WTC11 (cell line): ENCODE measurements at places on chromosomes 5 and 9.

GRCh38 chr5:59816654-59817300 is 76.7 kb downstream of the PDE4D start:
- no peak overlapping the region for H3K27ac ChIP-seq
- no peaks in the 10 kb centered on the region for H3K4me1 ChIP-seq
- no peak for DNase-seq

DNA sequence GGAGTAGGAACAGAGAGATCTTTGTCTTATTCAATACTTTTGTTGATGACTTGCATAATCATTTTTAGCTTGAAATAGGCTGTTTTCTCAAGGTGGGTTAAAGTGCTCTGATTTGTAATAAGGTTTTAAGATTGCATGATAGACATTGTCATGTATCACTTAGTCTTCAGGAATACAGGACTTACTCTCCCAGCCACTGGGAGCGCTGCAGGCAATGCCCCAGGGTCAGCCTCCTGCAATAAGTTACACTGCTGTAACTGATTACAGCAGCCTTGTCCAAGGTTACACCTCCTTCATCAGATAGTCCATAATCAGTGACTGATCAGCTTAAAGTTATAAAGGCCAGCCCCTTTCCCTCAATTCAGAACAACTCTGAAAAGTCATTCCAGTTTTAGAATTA is 218.6 kb downstream of the ESM1 start:
- H3K4me3 ChIP-seq = no peak overlapping the region

DNA sequence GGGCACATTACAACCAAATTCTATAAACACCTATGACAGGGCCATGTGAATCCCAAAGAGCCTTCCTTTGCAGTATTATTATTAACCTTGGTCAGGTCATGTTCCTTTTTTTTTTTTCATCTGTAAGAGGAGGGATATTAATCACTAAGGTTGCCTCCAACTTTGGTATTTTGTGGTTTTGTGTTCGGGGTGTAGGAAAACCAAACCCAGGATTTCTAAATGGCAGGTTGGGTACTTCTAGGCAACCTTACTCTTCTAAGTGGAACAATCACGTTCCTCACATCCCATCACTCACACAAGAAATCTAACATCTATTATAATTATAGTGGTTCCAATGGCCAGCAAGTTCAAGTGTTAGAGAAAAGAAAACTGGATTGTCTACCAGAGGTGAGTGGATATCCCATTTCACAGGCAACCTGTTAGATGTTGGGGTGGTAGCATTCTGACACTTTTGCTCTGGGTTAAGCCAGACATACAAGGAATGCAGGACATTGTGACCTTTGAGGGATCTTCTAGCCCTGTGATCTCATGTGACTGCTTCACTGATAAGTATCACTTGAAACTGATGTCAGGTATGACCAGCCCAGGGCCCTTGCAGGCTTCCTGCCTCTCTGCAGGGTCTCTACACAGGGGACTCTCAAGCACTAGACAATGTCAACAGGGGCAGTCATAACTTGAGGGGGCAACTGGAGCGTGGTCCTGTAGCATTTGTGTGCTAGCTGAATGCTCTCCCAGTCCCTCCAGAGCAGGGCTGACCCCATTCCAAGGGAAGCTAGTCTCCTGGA is 126.2 kb upstream of the VLDLR start:
- DNase-seq = no peak
- H3K36me3 ChIP-seq = no peaks in the 10 kb centered on the region
- peaks cover 23% of the 10 kb centered on the region for H3K4me1 ChIP-seq
- H3K27me3 ChIP-seq = no peaks in the 10 kb centered on the region

DNA sequence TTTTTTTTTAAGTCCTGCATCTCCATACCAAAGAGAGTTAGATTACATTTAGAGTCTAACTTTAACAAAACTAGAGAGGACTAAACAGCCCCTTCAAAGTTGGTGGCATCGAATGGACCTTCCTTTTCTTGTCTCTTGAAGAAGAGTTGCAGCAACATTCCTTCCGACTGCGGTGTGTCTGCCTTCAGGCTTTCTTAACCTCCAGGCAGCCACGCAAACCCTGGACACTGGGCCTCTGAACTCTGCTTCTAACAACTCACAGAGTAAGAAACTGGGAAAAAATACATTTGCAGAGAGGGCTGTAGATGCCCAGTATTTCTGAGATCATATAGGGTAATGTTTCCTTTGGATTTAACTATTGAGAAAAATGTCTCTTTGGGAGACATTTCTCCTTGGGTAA is 120.5 kb upstream of the MAST4 start:
- peaks cover 22% of the 10 kb centered on the region for H3K4me1 ChIP-seq
- no peak for DNase-seq
- no peak overlapping the region for H3K27ac ChIP-seq
- H3K27me3 ChIP-seq = no peaks in the 10 kb centered on the region; the same call in 1 of the 2 replicates
- peaks cover 21% of the 10 kb centered on the region for H3K36me3 ChIP-seq
- no peak overlapping the region for H3K4me3 ChIP-seq

GRCh38 chr5:79829260-79829659 is 139.6 kb downstream of the CMYA5 start:
- no peak overlapping the region for H3K4me3 ChIP-seq
- no peaks in the 10 kb centered on the region for H3K36me3 ChIP-seq
- H3K27ac ChIP-seq = no peak overlapping the region

DNA sequence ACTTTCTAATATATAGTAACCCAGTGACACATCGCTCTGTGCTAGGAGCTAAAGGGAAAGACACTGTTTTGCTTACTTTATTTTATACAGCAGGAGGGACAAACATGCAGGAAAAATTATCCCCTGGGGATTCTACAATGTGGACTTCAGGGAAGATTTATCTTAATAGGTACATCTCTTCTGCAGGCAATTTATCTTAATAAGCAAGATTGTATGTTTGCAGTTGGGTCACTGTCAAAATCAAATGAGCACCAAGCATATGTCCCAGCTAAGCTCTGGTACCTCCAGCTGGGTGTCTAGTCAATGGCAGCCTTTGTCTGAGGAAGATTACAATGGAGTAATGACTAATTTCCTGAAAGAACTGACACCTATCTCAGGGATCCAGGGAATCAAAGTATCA is 309.9 kb upstream of the PANK3 start:
- H3K27ac ChIP-seq = no peak overlapping the region
- H3K36me3 ChIP-seq = no peaks in the 10 kb centered on the region
- no peaks in the 10 kb centered on the region for H3K27me3 ChIP-seq
- DNase-seq = no peak
- no peak overlapping the region for H3K4me3 ChIP-seq
- 0 out of 2 replicates have a peak, but pooled peaks cover 2% of the 10 kb centered on the region for H3K4me1 ChIP-seq

DNA sequence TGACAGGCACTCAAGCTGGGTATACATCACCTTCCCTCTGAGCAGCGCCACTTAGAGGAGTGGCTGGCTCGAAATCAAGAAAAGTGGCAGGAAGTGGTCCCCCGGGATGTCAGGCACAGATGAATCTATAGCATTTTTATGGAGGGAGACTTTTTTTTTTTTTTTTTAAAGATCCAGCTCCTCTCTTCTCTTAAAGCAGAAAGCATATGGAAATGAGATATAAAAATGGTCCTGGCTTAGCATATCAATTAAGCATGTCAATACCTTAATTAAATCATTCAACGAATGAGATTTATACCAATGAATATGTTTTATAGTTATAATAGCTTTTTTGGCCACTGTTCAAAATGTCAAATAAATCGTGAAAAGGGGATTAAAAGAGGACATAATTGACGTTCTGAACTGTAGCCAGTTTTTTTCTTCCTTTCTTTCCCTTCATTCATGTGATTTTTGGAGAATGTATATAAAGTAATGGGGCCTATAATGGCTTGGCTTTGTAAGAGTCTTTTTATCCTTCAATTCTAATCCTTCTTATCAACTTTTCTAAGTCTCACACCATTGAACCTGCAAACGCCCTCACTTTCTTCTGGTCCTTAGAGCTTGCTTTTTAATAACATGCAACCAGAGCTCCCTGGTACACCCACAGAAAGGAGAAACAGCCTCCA is 319.2 kb upstream of the PANK3 start:
- no peak for DNase-seq
- H3K4me3 ChIP-seq = no peak overlapping the region
- peaks cover 6% of the 10 kb centered on the region; the same call in 1 of the 2 replicates for H3K4me1 ChIP-seq
- no peaks in the 10 kb centered on the region; the same call in 1 of the 2 replicates for H3K27me3 ChIP-seq
- H3K27ac ChIP-seq = no peak overlapping the region

GRCh38 chr5:126499853-126500342 is 76.7 kb downstream of the GRAMD2B start:
- DNase-seq = no peak
- no peak overlapping the region for H3K4me3 ChIP-seq
- H3K4me1 ChIP-seq = peaks cover 10% of the 10 kb centered on the region
- no peak overlapping the region for H3K27ac ChIP-seq
- H3K36me3 ChIP-seq = no peaks in the 10 kb centered on the region

DNA sequence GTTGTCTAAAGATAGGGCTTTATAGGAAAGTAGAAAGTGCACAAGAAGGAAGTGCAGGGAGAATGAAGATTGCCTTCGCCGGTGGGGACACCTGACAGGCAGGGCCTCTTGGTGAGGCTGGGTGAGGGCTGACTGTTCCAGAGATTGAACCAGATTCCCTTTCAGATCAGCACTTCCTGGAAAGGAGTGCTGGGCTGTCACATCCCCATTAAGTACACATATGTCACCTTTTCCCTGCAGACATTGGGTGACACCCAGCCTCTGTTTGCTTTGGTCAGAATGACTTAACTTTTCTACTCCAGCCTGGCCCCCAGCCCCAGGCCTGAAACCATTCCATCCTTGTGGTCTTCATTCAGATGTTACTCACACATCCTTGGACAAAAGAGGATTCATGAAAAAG is 7.4 kb upstream of the SHROOM1 start:
- H3K4me1 ChIP-seq = no peaks in the 10 kb centered on the region
- no peak for DNase-seq
- H3K27me3 ChIP-seq = peaks cover 10% of the 10 kb centered on the region
- H3K4me3 ChIP-seq = no peak overlapping the region
- H3K36me3 ChIP-seq = no peaks in the 10 kb centered on the region
- H3K27ac ChIP-seq = no peak overlapping the region

DNA sequence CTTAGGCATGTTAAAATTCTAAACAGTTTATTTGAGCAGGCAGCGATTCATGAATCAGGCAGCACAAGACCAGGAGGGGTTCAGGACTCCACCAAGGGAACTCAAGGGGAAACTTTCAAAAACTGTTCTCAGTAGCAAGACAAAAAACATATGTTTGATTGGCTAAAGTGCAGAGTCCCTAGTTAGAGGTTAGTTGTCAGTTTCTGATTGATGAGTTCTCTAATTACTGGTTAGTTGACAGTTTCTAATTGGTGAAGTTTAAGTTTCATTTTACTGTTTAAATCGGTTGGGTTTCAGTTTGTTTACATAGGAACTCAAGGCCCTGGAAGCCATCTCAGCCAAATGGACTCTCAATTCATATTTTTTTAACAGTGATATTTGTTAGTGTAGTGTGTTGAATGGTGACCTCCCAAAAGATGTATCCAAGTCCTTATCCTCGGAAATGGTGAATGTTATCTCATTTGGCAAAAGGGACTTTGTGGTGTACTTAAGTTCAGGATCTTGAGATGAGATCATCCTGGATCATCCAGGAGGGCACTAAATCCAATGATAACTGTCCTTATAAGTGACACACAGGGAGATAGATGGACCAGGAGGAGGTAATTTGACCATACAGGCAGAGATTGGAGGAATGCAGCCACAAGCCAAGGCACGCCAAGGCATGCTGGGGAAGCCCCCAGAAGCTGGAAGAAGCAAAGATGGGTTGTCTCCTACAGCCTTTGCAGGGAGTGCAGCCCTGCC is 219.2 kb upstream of the RAI14 start:
- H3K4me1 ChIP-seq = peaks cover 7% of the 10 kb centered on the region
- no peak overlapping the region for H3K4me3 ChIP-seq
- H3K27me3 ChIP-seq = peaks cover 7% of the 10 kb centered on the region; the same call in 1 of the 2 replicates
- H3K36me3 ChIP-seq = peaks cover 56% of the 10 kb centered on the region
- no peak overlapping the region for H3K27ac ChIP-seq
- no peak for DNase-seq

DNA sequence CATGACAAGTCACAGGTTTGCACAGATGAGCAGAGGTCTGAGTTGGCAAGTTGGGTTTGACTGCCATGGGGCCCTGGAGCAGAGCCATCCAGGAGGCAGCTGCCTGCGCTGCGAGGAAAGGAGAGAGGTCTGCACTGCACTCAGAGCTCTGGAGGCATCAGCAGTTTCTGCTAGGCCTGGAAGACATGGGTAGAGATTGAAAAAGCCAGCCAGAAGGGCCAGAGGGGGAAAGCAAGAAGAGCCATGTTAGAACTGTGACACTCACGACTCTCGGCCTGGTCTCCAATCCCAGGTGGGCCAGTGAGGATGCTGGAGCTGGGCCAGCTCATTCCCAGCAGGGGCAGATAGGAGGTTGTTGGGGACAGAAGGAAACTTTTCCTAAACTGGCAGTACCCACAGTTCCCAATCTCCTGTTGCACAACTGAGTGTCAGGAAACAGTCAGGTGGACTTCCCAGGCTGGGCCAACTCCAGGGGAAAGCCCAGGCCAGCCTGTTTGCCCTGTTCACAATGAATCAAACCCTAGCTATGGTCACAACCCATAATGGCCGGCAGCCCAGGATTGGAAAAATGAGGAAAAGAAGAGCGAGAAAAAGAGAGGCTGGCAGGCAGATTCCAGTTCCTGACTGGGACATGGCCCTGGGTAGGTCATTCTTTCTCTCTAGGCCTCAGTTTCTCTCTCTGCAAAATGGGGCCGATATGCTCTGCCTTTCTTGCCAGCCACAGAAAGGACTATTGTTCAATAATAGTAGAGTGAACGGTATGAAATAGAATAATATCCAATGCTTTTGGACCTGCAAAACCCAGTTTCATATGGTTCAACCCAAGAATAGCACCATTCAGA is 7.8 kb upstream of the ORM1 start:
- H3K4me1 ChIP-seq = 0 out of 2 replicates have a peak, but pooled peaks cover 3% of the 10 kb centered on the region
- no peak overlapping the region for H3K4me3 ChIP-seq
- H3K27me3 ChIP-seq = peaks cover 5% of the 10 kb centered on the region
- H3K27ac ChIP-seq = no peak overlapping the region
- H3K36me3 ChIP-seq = 0 out of 2 replicates have a peak, but pooled peaks cover 3% of the 10 kb centered on the region

DNA sequence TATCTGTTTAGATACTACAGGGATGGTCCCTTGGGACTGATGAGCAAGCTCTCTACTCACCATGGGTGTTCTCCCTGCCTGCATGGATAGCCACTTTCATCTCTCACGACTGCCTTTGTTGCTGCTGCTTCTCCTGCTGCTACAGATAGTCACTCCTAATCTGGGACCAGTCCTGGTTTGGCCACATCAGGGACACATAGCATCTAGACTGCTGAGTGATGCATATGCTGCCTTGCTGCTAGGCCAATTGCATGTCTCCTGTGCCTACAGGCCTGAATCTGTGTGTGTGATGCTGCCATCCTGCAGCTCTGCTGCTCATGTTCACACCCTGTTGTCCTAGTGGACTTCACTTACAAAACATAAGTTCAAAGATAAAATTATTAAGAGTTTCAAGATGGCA is 297.1 kb downstream of the HCN1 start:
- no peak overlapping the region for H3K27ac ChIP-seq
- H3K4me1 ChIP-seq = peaks cover 10% of the 10 kb centered on the region
- no peak overlapping the region for H3K4me3 ChIP-seq
- no peaks in the 10 kb centered on the region for H3K27me3 ChIP-seq
- no peaks in the 10 kb centered on the region for H3K36me3 ChIP-seq

GRCh38 chr9:134908524-134909309 is 9.0 kb downstream of the FCN1 start:
- no peaks in the 10 kb centered on the region for H3K36me3 ChIP-seq
- no peak for DNase-seq
- H3K27me3 ChIP-seq = no peaks in the 10 kb centered on the region
- no peak overlapping the region for H3K4me3 ChIP-seq
- H3K27ac ChIP-seq = no peak overlapping the region

- no peak for DNase-seq
- no peak overlapping the region for H3K4me3 ChIP-seq
- H3K36me3 ChIP-seq = peaks cover 17% of the 10 kb centered on the region
Observed at GRCh38 chr5:95617057-95617456, 2.8 kb upstream of the GPR150 start.
